Activated CD4-positive, alpha-beta T cell treated with anti-CD3 and anti-CD28 coated beads, Interleukin-2, amount 50 U/mL, for 16 hours (primary cell): ENCODE measurements at places on chromosomes 5 and 9.

DNA sequence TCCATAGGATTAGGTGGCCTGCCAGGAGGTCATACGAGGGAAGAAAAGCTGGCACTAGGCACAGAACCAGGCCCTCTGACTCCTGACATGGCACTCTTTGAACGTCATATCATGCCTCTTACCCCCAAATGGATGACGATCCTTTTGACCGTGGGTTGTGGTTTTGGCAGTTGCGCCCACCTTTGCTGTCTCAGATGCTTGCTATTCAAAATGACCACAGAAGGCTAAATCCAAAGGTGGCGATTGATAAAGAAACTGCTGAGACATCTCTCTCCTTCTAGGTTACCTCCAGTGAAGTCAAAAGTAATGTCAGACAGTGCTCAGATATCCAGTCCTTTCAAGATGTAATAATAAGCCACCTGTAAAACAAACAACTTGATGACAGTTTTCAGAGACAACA, 385.0 kb downstream of the EFNA5 start:
- peak; percentile 68 for DNase-seq

GRCh38 chr5:10367579-10367978, 14.1 kb downstream of the MARCHF6 start:
- no peak for DNase-seq

GRCh38 chr5:98935206-98935605, 6.4 kb upstream of the CHD1 start:
- DNase-seq: no peak

GRCh38 chr5:93676704-93677103, 64.7 kb downstream of the POU5F2 start:
- no peak for DNase-seq

DNA sequence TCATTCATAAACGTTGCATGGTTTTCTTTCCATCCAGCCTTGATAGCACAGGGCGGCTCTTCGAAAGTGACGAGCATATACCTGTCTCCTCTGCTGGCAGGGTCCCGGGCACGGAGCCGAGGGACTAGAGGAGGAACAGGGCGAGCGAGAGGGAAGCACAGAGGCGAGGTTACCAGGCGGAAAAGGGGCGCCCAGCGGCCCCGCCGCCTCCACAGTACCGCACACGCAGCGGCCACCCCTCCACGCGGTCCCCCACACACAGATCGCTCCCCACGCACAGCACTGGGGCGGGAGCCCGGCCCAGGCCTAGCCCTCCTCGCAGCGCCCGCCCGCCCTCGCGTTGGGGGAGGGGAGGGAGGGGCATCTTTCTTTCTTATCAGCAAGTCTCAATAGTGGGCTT, 296.6 kb upstream of the DAB2 start:
- no peak for DNase-seq

- no peak for DNase-seq
These were observed 51.1 kb downstream of the GNA14 start for GRCh38 chr9:77597057-77597456.

- DNase-seq: no peak
These were observed 7.3 kb upstream of the RXRA start for GRCh38 chr9:134318941-134319305.

- no peak for DNase-seq
These were observed 76.3 kb downstream of the EFNA5 start for GRCh38 chr5:107594253-107595045.

- no peak for DNase-seq
These were observed 283.2 kb upstream of the TMEM161B start for GRCh38 chr5:88551724-88552345.

GRCh38 chr9:136312009-136312375, 8.1 kb upstream of the CCDC187 start:
- DNase-seq: no peak

DNA sequence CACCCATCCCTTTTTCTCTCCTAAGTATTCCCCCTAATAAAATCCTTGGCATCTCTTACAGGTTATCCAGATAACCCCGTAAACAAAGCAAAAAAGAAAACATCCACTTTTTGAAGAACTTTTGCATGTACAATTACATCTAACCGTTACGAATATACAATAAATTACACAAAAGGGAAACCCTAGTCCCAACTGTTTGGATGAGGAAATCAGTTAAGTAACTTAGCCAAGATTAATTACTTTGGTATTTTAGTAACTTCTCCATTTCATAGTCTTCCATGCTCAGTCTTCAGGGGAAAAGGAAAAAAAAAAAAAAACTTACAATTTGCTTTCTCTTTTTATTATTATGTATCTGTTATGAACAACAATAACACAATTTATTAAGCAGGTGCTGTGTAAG, 212.9 kb downstream of the ACTL7B start:
- no peak for DNase-seq

DNA sequence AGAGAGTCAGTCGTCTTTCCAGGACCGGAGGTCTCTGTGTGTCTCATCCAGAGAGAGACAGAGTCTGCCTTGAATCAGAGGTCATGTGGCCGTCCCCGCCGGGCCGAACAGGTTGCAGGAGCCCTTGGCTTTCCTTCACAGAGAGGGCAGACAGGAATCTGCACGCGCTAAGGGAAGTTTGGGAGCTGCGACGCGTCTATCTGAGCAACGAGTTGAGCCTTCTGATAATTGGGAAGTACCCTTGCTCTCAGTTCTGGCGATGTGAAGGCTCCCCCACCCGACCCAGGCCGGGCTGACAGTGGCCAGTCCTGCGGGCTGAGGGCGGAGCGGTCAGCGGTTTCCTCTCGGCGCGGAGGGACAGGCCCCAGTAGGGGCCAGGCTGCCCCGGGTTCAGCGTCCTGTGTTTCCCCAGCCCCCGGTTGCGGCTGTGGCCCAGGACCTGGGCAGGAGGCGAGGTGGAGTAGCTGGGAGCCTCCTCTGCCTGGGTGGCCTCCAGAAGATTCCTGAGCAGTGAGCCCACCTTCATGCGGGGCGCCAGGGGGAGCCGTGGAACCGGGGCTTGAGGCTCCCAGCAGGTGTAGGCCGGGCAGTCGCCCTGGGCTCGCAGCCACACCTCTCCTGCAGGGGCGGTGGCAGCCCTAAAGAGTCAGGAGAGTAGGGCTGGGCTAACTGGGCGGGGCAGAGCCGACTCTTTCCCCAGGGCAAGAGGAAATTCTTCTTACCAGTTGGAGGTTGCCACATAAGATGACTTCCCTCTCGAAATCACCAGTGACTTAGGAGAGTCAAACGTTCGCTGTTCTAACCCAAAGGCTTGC, 13.9 kb downstream of the NR2F1 start:
- no peak for DNase-seq

- no peak for DNase-seq
These were observed 1863.4 kb downstream of the EFNA5 start for GRCh38 chr5:105807290-105807689.

GRCh38 chr9:35882263-35882848, 12.2 kb upstream of the OR13J1 start:
- peak; percentile 67 for DNase-seq

GRCh38 chr5:96173366-96173765, 211.7 kb upstream of the ELL2 start:
- no peak for DNase-seq

DNA sequence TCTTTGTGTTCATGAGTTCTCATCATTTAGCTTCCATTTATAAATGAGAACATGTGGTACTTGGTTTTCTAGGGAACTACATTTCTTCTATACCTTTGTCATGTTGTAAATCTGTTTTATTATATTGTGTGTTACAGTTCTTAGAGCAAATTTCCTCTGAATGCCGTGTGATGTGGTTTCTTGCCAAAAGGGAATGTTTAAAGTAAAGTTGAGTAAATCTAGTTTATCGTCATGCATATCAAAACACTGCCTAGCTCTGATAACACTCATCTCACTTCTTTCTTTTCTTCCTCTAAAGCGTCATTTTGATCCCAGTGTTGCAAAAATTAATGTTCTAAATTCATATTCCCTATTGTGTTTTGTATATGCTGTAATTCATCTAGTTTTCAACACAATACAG, 295.4 kb upstream of the HAPLN1 start:
- no peak for DNase-seq

DNA sequence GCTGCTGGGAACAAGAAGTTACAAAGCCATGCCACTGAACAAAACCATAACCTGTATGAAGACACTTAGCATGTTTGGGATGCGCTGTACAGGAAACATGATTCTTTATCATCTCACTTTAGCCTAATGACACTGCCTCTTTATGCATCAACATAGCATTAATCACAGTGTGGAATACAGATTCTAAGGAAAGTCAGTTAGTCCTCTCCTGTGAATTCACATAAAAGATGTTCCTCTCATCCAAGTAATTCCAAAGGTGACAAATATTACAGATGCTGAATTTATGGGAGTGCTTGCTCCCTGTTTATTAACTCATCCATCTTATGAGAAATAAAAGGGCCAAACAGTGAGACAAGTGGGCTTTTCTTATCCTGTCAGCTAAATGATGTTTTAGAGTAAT, 1677.7 kb downstream of the EFNA5 start:
- DNase-seq: no peak

DNA sequence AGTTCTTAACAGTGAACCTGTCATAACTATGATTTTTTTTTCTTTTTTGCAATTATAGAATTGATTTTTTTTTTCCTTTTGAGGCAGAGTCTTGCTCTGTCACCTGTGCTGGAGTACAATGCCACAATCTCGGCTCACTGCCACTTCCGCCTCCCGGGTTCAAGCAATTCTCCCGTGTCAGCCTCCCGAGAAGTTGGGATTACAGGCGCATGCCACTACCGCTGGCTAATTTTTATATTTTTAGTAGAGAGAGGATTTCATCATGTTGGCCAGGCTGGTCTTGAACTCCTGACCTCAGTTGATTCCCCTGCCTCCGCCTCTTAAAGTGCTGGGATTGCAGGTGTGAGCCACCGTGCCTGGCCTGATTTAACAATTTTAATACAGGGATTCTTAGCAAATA, 21.4 kb downstream of the UGCG start:
- DNase-seq: no peak

DNA sequence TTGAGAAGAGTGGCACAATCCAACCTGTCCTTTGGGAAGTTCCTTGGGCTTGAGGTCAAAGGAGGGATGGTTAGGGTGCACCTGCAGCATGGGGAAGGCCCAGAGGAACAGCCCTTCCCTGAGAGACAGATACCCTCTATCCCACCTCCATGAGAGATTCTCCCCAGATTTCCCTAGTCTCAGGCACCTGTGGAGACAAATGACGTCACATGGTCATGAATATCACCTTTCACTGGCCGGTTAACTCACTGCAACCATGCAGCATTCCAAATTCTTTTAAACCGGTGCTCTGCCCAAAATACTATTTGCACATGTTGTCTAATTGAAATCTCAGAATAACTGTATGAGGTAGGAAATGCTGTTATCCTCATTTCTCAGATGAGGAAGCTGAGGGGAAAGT, 15.6 kb upstream of the TRIO start:
- DNase-seq: no peak

DNA sequence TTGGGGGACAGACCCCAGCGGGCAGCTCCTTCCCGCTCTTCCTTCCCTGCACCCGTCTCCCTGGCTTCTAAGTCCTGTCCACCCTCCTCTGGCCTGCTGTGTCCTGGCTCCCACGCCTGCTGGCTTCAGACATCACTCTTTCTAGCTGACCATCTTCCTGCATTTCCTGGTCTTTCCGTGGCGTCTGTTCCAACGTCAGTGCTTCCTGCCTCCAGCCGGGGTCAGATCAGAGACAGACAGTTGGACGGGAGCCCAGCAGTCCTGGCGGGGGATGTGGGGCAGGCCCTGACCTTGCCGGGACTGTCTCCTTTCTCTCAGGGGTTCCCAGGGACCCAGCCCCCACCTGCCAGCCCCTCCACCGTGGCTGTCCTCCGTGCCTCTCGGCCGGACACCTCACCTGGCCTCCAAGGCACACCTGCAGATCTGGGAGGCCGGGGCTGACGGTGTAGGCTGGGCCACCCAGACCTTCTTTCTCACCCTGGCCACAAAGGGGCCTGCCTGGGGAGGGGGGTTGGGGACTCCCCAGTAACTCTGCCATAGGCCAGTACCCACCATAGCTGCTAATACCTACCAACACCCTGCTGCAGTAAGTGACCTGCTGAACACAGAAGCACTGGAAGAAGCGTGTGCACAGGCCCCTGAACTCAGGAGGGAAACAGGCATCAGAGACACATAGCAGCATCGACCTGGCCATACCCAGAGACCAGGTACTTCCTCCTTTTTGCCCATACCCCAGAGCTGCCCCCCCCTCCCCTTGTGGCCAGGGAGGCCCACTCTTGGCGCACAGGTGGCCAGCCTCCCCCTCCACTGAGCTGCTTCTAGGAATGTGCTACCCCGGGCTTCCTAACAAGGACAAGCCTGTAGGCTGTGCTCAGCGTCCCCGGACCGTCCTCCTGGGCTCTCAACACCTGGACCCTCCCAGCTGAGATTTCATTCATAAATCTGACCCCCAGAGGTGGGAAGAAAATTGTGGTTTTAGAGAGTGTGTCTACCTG, 5.1 kb downstream of the NRARP start:
- DNase-seq: no peak

DNA sequence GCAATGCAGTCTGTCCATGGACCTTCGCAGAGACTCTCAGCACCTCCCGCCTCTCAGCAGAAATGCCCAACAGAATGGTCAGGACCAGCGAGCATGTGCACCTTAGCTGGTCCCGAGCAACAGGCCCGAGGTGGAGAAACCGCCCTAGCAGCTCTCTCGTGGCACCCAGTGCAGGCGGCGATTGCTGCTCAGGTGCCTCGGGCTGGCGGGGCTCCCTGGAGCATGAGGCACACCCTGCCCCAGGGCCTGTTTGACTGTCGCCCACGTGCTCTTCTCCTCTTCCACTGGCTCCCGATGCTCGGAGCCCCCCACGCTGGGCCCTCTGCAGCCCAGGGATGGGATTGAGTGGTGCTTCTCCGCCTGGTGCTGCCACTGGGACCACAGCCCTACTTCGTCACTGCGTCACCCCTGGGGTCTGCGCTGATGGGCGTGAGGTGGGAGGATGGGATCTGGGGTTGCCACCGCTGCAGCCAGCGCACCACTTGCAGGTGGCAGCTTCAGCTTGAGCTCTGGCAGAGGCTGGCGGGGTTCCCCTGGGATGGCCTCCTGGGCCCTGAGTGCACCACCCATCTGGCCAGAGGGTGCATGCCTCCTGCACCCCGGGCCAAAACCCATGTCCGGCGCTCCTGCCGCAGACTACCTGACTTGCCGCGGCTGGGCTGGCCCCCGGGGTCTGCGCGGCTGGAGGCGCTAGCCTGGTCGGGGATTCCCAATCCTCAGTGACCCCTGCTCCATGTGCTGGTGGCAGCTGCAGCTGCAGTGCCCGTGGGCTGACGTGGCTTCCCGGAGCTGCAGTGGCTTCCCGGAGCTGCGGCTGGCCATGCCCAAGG, 244.2 kb downstream of the FOXD4L6 start:
- DNase-seq: no peak

DNA sequence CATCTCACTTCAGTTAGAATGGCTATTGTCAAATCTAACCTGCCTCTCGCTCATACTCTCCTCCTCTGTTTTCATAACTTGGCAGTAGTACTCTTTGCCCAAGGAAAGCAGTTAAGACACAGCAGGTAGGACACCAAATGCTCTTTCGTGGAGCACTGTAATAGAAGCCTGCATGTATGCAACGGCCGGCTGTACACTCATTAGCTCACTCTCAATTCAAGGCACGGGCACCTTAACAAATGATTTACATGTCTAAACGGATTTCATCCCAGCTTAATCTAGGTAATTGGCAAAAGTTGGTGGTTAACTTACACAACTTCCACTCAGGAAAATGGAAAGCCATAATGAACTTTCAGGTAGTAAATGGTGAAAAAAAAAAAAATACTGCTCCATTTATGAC, 14.9 kb downstream of the DEPDC1B start:
- DNase-seq: no peak

- no peak for DNase-seq
These were observed 89.7 kb upstream of the SLC44A1 start for GRCh38 chr9:105154723-105155191.
